ENCODE measurements at places on chromosomes 5 and 9.

- no peak for DNase-seq
These were observed 29.6 kb downstream of the CRHBP start for GRCh38 chr5:76982450-76982849.

DNA sequence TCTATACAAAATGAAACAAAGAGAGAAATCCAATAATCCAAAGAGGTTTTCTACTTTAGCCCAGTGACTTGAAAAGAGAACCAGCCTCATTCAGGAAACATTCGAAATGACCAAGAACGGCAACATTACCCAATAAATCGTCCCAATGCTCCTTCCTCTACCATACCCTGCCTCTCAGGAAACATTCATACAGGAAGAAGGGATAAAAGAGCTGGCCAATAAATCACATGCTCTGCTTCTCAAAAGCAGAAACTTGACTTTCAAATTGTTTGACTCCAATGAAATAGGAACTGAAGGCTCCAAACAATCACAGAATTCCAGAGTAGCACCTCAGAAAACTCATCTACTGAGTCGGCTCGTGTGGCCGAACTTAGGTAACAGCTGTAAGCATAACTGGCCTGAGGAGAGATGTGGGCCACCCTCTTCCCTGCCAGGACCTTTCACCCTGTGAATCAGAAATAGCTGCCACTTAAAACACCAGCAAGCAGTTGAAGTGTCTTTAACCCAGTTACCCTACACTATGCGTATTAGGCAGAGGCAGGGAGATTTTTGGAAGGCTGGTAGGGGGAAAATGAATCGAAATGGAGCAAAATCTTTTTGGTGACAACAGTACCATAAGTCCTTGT lies 14.6 kb downstream of the ARL15 start:
- DNase-seq: no peak

- DNase-seq: no peak
These were observed 678 bp downstream of the PLPP7 start for GRCh38 chr9:131290036-131290766.

GRCh38 chr5:173808079-173808808 lies 79.9 kb upstream of the CPEB4 start:
- no peak for DNase-seq

DNA sequence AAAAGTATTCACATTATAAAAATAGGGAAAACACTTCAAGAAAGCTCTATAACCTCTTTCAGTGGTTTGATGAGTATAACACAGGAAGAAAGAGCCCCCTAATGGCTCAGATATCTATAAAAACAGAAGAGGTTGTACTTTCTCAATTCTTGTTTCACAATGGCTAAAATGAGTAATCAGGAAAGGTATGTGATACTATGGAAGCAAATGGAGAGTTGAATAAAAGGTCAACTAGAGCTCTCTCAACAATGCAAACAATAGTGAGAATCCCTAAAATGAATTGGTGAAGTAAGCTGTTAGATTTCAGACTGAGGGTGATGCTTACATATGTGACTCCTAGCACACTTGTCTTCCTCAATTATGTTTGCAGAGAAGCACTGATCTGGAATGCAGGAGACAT lies 584.6 kb upstream of the CDH18 start:
- no peak for DNase-seq
